ENCODE measurements at places on chromosomes 11 and 22. TPM values are rescaled to one million over a fixed set of nuclear protein-coding genes. Genes with fewer than 3 reads are reported as not detected.

- no peak for DNase-seq
Measured at GRCh38 chr11:35111161-35112055, 27.6 kb upstream of the CD44 start.

- DNase-seq, result no peak
Measured at GRCh38 chr11:123681030-123681429, 26.6 kb upstream of the SCN3B start.

GAB4 gene
- total RNA-seq, result 0.94 TPM

SYVN1 gene
- 34.0 TPM for total RNA-seq

LUZP2 gene
- 1.5 TPM for total RNA-seq
